ENCODE measurements at places on chromosomes 4 and X.

DNA sequence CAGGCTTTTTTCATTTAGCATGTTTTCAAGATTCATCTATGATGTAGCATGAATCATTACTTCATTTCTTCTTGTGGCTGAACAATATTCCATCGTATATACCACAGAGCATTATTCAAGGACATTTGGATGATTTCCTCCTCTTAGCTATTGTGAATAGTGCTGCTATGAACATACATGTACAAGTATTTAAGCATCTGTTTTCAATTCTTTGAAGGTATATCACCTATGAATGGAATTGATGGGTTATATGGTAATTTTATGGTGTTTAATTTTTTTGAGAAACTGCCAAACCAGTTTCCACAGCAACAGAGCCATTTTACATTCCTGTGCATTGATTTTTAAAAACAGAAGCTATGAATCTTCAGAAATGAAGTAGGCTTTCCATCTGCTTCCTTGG lies 36.1 kb upstream of the WDR19 start:
- DNase-seq, result no peak

DNA sequence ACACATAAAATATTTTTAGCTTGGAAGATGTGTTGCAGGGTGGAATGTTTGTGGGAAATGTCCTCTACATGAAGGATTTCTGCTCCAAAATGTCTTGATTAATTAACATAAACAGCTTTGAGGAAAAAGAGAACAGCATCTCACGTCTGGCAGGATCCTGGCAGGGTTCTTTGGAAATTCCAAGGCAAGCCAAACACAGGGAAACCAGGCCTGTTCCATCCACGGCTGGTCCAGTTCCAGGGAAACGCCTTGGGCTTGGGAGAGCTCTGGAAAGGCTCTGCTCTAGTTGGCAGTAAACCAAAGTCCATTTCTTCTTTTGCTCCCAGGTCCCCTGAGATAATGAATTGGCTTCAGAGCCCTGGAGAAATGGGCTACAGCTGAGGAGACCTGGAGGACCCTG lies 42.4 kb upstream of the GAB1 start:
- DNase-seq, result no peak

GRCh38 chrX:64198036-64198435 lies 7.5 kb downstream of the AMER1 start:
- DNase-seq, result no peak

DNA sequence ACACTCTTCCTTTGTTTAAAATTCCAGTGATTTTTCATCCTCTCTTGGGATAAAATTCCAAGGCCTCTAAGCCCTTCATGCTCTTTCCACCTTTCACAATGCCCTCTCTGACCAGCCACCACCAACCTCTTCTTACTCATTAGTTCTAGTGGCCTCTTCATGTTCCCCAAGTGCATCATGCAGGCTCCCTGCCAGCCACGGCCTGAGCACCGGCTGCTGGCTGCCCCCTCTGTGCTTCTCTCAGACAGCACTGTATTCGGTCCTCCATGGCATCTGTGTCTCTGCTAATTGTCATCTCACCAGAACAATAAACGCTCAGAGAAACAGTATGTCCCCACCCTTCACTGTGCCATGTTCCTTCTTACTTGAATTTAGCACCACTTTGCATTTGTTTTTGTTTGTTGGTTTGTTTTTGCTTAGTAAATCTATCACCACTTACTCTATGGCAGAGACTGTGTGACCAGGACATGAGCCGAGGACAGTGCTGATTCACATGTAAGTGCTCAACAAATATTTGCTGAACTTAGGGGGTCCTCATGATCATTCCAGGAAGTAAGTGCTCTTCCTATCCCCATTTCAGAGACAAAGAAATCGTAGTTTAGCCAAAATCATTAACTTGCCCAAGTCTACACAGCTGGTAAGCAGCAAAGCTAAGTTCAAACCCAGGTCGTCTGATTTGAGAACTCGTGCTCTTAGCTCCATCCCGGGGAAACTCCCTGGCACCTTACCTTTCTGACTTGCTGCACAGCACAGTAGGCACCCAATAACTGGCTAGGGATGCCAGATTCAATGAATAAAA lies 77.1 kb upstream of the UCP1 start:
- peak; percentile 55 for DNase-seq

DNA sequence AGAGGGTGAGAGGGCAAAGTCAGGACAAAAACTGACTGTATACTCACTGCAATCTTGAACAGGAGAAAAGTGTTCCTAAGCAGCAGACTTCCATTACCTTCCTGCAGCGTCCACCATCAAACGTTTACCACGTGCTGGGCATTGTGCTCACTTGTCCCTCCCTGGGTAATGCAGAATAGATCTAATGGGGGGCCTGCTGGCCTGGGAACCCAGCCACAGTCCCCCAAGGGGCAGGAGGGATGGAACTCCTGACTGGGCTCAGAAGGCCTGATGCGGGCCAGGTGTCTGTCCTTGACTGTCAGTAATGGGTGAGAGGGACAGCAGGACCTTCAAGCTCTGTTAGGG lies 37.6 kb upstream of the FAM156A start:
- DNase-seq, result no peak

GRCh38 chr4:183260491-183261151 lies 59.5 kb downstream of the CLDN22 start:
- DNase-seq, result no peak

GRCh38 chr4:141686146-141686775 lies 49.9 kb downstream of the IL15 start:
- DNase-seq, result no peak

DNA sequence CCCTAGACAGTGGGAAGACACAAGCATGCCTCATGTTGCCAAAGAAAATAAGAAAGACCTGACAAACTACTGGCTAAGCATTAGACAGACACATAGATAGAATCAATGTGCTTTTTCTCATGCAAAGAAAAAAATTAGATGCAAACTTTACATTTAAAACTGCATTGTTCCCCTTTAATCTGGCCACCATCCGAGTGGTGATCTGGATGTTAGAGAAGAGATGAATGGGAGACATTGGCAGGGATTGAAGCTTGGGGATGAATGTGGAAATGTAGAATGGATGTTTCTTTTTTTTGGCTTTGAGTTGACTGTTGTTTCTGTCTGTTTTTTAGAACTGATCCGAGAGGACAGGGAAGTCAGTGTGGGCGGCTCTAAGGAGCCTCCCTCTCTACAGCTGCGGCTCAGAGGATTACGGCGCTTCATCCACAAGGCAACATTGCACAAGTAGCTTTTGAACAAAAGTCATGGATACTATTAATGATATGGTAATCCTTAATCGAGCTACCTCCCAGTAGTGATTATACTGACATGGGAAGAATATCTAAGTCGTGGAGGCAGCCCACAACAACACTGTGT lies 53.0 kb downstream of the HELT start:
- DNase-seq, result no peak

- DNase-seq, result no peak
Observed at GRCh38 chrX:104435249-104435648, 130.8 kb upstream of the IL1RAPL2 start.

- no peak for DNase-seq
Observed at GRCh38 chr4:78059938-78060337, 2.8 kb downstream of the FRAS1 start.

GRCh38 chr4:151218343-151218742 lies 58.6 kb upstream of the PRSS48 start:
- no peak for DNase-seq
